ENCODE measurements at places on chromosomes 13 and 19.

GRCh38 chr19:33558856-33559255 lies 37.3 kb upstream of the PEPD start:
- DNase-seq = no peak

DNA sequence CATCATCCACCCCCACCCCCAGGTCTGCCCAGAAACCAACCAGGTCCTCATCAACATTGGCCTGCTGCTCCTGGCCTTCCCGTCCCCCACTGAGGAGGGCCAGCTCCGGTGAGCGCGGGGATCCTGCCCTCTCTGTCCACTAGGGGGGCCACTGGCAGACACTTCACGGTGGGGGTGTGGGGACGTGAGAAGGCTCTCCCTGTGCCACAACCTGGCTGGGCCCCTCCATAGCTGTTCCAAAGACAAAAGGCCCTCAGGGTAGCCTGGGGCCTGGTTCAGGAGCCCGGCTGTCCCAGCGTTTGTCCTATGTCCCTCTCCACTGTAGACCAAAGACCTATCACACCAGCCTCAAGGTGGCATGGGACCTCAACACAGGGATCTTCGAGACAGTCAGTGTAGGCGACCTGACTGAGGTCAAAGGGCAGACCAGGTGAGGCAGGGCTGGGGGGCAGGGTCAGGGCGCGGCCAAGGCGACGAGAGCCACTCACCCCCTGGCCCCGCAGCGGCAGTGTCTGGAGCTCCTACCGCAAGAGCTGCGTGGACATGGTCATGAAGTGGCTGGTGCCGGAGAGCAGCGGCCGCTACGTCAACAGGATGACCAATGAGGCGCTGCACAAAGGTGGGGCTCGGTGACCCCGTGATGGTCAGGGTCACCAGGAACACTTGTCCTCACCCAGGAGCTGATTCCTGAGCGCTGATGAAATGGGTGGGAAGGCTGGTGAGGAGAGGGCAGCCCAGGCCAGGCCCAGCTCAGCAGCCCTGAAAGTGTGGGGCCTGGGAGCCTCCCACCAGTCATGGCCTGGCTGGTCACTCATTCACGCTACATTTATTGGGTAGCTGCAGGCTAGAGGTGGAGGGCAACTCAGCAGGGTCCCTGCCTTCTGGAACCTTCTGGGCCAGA lies 7.9 kb downstream of the DCAF15 start:
- DNase-seq = no peak

GRCh38 chr19:3006075-3006767 lies 22.9 kb downstream of the TLE2 start:
- DNase-seq = no peak

DNA sequence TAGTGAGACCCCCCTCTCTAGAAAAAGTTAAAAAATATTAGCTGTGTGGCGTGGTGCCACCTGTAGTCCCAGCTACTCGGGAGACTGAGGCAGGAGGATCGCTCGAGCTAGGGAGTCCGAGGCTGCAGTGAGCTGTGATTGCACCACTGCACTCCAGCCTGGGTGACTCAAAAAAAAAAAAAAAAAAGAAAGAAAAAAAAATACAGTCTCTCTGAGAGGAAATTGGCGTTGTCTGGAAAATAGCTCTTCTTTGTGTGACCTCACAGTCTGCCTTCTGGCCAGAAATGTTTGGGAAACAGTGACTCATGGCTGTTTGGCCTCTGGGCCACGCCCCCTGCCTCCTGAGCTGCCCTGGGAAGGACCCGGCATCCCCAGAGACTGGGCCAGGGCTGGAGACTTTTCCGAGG lies 10.7 kb downstream of the MARCHF2 start:
- peak; percentile 56 for DNase-seq

DNA sequence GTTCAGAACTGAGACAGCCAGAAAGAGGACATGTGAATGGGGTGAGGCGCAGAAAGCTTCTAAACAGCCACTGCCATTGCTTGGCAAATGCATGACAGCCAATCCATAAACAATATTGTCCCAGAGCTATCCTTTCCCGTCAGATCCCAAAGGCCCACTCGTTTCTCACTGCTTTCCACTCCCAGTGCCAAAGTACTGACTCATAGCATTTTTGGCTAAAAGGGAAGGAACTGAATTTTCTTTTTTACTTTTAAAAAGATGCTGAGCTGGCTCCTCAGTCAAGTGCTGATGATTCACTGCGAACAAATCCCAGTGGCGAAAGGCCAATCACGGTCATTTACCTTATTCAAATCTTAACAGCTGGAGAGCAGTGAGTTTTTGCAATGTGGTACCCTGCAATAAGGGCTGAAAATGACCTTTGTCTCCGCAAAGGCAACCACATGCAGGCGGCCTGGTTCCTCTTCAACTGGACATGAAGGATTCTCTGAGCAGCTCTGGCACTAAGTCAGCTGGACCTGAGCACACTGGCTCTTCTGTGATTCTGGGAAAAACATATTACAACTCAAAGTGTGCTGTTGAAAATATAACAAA lies 151.7 kb downstream of the DCLK1 start:
- DNase-seq = peak; percentile 19

Measured in putamen (tissue), 1 donor.